ENCODE measurements at places on chromosomes 6 and 20.

DNA sequence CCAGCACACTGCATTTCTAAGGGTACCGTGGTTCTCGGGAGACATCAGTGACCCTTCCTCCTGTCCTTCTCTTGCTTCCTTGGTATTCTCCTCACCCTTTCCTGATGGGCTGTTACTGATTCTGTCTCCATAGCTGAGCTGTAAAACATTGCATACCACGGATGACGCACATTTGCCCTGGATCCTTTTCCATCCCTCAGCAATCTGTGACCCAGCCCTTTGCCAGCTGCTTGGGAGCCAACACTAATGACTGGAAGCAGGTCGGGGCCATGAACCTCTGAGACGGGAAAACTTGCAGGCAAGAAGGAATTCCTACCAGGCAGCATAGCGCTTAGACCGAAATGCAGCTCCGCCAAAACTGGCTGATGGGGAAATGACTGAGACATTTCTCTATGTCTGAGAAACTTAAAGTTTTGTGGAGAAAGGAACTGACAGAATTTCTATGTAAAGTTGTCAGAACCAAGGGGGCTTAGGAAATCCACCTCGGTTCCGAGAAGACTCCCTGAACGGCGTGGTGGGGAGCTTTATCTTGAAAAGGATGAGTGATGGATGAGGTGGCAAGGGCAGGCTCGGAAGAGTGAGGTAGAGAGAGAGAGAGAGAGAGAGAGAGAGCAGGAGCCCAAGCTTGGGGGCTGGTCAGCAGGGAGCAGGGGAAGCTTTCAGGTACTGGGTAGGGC, 19.2 kb downstream of the TUBB2B start:
- no peak for DNase-seq

- DNase-seq: no peak
Observed at GRCh38 chr20:31816221-31816620, 2.9 kb upstream of the MYLK2 start.

DNA sequence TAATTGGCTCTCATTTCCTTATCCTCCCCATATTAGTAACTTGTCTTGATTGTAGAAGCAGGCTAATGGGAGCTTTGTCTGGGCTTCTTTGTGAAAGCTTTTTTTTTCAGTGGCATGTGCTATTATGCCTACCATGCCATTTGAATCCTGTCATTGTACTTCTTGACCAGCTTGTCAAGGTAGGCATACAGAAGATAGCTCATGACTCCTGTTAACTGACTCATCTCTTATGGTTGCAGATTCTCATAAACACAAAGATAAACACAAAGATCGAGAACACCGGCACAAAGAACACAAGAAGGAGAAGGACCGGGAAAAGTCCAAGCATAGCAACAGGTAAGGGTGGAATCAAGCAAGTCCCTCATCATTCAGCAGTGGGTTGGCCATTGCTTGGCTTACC, 32.5 kb downstream of the TOP1 start:
- no peak for DNase-seq

- no peak for DNase-seq
Observed at GRCh38 chr20:39042279-39043150, 80.4 kb downstream of the DHX35 start.

DNA sequence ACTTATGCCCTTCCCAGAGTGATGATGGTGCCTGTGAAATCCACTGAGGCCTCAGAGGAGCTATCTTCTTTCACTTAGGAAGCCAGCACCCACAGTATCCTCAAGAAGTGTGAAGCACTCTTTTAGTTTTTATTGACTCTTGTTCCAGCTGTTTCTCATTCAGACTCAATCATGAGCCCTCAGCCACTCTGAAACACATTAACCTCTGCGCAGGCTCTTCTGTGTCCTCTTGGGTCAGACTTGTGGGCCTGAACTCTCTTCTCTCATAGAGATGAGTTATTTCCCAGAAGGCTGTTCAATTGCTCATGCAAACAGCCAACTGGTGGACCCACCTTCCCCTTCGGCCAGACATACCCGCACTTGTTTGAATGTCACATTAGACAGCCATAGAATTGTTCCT, 27.8 kb upstream of the PREP start:
- DNase-seq: no peak

- DNase-seq: no peak
Observed at GRCh38 chr20:779771-780170, 11.5 kb upstream of the SLC52A3 start.

GRCh38 chr20:16517946-16518783, 55.1 kb downstream of the KIF16B start:
- peak; percentile 67 for DNase-seq

DNA sequence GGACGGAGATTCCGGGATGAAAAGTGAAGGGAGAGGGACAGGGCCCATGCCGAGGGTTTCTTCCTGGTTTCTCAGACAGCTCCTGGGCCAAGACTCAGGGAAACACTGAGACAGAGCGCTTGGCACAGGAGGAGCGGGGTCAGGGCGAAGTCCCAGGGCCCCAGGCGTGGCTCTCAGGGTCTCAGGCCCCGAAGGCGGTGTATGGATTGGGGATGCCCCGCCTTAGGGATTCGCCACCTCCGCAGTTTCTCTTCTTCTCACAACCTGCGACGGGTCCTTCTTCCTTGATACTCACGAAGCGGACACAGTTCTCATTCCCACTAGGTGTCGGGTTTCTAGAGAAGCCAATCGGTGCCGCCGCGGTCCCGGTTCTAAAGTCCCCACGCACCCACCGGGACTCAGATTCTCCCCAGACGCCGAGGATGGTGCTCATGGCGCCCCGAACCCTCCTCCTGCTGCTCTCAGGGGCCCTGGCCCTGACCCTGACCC, 55.0 kb upstream of the HLA-A start:
- DNase-seq: no peak

- no peak for DNase-seq
Observed at GRCh38 chr20:57079031-57080005, 187.1 kb downstream of the BMP7 start.

DNA sequence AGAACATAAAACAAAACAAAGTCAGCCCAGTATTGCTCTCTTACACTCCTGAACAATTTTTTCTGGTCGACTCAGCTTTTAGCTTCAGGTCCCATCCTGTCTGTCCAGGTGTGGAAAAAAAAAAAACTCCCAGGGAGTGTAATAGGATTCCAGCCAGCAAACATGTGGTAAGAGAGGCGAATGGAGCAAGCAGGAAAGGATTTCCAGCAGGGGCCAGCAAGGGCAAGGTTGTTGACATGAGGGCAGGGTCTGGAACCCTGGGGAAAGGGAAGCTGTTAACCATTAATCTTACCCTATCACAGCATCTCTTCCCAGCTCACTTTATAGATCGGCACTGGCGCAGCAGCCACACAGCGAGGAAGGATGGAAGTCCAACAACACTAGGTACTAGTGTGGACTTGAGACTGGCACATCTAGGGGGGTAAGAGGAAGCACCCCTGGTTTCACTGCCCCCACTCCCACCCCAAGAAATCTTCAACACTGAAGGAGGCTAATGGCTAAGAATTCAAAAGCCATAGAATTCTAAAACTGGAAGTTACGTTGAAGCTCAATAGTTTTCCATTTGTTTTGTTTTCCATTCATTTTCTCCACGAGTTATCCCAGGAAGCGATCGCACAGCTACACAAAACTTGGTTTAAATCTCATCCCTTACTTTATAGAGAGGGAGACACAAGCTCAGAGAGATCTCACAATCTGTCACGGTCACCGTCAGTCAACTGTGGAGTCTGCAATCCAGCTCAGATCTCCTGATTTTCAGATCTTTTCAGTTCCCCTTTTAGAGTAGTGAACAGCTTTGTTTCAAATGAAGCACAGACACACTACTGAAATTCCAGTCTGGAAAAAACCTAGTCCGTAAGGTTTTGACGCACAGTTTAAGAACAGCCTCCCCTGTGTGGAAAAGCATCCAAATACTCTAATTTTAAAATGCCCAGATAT, 53.3 kb downstream of the SLC22A23 start:
- DNase-seq: no peak

GRCh38 chr20:41408156-41408794, 41.7 kb upstream of the EMILIN3 start:
- no peak for DNase-seq

- no peak for DNase-seq
Observed at GRCh38 chr6:79538106-79538971, 1.1 kb upstream of the LCA5 start.

GRCh38 chr20:14838663-14839628, 501.5 kb upstream of the FLRT3 start:
- no peak for DNase-seq

GRCh38 chr6:52233975-52234823, 10.1 kb downstream of the IL17F start:
- peak; percentile 83 for DNase-seq

GRCh38 chr6:44056392-44057237, 70.6 kb downstream of the MRPL14 start:
- no peak for DNase-seq

GRCh38 chr6:165244524-165245247, 64.7 kb downstream of the C6orf118 start:
- no peak for DNase-seq

- no peak for DNase-seq
Observed at GRCh38 chr20:10067321-10067720, 32.5 kb downstream of the ANKEF1 start.

- no peak for DNase-seq
Observed at GRCh38 chr6:45759472-45759810, 256.2 kb downstream of the CLIC5 start.

GRCh38 chr6:151093706-151094105, 146.1 kb upstream of the AKAP12 start:
- DNase-seq: no peak

GRCh38 chr6:159110748-159111147, 58.5 kb upstream of the FNDC1 start:
- DNase-seq: no peak

DNA sequence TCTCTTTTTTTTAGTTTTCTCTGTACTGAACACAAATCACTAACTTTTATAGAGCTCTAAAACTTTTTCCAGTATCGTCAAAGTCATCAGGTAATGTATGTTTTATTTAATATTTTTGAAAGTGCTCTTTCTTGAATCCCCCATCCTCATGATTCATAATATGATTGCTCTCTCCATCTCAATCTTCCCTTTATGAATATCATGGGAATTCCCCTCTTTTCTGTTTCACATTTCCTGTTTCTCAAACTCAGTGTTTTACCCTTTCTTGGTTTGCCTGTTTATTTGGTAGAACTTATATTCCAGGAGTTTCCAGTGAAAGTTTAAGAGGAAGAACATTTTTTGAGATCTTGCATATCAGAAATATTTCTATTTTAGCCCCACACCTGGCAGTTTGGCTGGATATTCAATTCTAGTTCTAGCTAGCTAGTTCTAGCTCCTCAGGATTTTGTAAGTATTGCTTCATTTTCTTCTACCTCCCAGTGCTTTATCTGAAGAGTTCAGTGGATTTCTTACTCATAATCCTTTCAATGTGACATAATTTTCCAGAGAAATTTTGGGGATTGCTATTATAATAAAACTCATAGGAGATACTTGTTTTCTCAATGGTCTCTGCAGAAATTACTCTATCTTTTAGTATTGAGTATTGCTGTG, 6.1 kb upstream of the C6orf58 start:
- DNase-seq: no peak

- DNase-seq: no peak
Observed at GRCh38 chr20:53950031-53950430, 120.4 kb downstream of the BCAS1 start.

GRCh38 chr6:5341845-5342244, 80.5 kb downstream of the FARS2 start:
- DNase-seq: no peak

- DNase-seq: no peak
Observed at GRCh38 chr6:12440981-12441380, 150.8 kb downstream of the EDN1 start.

GRCh38 chr6:56694002-56694401, 51.3 kb upstream of the DST start:
- DNase-seq: no peak

DNA sequence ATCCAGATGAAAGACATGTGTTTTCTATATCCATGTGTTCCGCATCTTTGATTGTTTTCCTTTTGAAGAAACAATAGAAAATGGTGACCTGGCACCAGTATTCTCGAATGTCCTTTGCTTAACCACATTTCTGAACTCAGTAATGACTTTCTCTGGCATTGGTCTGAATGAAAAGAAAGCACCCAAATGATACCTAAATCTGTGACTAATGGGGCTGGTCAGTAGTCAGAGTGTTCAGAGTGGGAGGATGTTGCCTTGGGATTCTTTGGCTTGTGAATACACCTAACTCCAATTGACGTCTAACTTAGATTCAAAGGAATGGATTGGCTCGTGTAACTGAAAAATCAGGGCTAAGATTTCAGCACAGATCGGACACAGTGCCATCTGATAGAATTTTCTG, 27.1 kb downstream of the PARD6B start:
- no peak for DNase-seq

- DNase-seq: no peak
Observed at GRCh38 chr6:78222226-78222625, 569.4 kb downstream of the MEI4 start.

DNA sequence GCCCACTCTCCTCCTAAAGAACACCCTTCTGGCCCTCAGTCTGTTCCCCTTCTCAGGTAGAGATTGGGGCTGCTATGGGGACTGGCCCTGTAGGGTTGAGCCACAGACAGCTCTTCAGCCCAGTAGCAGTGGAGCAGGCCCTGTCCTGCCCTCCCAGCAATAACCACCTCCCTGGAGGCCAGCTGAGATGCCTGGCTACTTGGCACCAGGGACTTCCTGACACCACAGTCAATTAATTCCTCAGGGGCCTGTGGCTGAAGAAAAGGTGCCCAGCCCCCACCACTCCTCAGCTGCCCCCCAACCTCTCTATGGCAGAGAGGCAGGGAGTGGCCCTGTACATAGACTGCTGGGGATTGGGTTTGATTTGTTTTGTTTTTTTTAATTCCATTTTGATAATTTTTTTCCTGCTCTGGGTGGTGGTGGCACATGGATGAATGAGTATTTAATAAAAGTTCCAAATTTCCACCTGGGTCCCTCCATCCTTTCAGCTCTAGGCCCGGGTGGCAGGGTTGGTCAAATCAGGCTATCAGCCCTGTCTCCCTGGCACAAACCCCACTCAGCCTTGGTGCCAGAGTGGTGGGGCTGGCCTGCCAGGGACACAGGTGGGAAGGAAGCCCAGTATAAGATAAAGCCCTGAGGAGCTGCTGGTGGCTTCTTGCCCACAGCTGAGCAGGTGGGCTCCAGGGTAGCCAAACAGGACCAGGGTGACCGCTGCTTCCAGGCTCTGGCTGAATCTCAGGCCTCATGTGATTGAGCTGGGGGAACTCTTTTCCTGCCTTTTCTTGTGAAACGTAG, 1.9 kb upstream of the DEF6 start:
- DNase-seq: no peak

All from HEK293T (cell line).